Stimulated activated CD8-positive, alpha-beta memory T cell treated with anti-CD3 and anti-CD28 coated beads, Interleukin-12 subunit alpha, Interleukin-12 subunit beta, amount 100 ng/mL, for 1 hour (primary cell): ENCODE measurements at places on chromosomes 11 and 22.
A peak's percentile ranks its signal among the peaks of the same experiment; 100 is the strongest.

GRCh38 chr11:35218956-35219355, 80.0 kb downstream of the CD44 start:
- no peak for DNase-seq

DNA sequence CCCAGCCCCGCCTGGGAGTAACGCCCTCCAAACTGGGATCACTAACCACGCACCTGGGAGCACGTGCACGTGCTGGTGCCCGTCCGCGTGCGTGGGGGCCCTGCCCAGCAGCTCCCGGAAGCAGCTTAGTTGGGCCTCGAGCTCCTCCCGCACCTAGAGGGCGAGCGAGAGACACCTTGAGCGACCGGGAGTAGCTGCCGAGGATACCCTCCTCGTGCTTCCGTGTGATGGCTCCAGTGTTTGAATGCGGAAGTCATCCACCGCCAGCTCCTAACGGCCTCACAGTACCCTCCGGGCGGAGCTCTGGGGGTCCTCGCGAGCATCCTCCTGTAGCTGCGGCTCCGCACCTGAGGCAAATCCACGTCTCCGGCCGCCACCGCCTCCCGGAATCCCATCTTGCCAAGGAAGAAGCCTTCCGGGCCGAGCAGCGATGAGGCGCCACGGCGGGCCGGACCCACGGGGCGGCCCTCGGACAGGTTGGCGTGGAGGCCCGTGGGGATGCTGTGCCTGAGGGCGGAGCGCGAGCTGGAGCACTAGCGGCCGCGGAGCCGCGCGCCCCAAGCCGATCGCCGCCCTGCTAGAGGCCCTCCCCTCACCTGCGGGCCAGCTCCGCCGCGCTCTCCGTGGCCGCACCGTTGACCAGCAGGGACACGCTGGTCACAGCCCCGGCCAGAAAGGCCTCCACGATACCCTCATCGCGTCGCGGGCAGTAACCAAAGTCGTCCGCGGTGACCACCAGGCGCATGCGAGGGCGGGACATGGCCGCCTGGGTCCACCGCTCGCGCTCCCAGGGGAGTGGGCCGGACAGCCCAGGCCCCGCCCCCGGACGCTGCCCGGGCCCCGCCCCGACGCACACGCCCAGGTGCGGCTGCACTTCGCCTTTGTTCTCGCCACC, at the start of gene YDJC:
YDJC (minus strand) TSS at position 768 of the 895 bp plus-strand sequence; CDS start at position 760, 8 bp downstream.
- DNase-seq, result peak; percentile 92

DNA sequence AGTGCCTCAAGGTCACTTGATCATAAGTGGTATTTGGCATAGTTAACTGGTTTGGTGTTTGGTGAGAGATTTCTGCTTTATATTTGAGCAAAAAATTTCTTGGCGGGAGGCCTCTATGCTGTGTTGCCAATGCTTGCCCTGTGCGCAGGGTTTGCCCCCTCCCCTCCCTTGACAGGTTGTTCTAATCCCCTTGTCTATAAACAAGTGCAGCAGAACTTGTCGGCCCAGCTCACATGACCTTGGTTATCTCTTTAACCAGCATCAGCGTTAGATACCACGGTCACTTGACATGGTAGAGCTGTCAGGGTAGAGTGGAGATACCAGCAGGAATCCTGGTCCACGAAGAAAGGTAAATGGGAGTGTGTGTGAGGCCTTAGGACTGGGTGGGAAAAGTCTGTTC, 35.6 kb downstream of the MARK2 start:
- DNase-seq, result no peak

DNA sequence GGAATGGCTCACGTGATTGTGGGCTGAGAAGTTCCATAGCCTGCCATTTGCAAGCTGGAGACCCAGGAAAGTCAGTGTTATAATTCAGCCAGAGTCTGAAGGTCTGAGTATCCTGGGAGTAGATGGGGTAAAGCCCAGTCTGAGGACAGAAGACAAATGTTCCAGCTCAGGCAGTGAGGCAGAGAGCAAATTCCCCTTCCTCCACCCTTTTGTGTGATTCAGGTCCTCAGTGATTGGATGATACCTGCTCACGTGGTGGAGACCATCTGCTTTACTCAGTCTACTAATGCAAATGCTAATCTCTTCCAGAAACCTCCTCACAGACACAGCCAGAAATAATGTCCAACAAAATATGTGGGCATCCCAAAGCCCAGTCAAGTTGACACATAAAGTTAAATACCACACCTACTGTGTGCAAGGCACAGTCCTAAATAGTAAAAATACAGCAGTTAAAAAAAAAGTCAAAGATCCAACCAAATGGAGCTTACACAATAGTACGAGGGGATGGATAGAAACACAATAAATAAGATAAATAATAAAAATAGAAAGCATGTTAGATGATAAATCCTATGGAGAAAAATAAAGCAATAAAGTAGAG, 13.2 kb upstream of the APOL6 start:
- DNase-seq, result no peak

DNA sequence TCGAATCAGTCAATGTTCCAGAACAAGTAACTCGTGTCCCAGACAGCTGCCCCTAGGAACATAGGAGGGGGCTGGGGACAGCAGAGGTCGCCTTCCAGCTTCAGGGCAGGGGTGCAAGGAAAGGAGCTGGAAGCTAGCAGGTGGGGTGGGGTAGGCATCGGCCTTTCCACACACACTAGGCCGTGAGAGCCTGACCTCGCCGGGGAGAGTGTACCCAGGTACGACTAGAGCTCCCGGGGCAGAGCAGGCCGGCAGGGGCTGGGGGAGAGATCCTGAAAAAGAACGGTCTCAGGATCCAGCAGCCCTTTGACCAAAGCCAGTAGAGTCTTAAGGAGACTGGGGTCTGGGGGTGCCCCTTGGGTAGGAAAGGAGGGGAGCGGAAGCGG, 1127.5 kb downstream of the BRD1 start:
- no peak for DNase-seq
